ENCODE measurements at places on chromosomes 16 and 17.

DNA sequence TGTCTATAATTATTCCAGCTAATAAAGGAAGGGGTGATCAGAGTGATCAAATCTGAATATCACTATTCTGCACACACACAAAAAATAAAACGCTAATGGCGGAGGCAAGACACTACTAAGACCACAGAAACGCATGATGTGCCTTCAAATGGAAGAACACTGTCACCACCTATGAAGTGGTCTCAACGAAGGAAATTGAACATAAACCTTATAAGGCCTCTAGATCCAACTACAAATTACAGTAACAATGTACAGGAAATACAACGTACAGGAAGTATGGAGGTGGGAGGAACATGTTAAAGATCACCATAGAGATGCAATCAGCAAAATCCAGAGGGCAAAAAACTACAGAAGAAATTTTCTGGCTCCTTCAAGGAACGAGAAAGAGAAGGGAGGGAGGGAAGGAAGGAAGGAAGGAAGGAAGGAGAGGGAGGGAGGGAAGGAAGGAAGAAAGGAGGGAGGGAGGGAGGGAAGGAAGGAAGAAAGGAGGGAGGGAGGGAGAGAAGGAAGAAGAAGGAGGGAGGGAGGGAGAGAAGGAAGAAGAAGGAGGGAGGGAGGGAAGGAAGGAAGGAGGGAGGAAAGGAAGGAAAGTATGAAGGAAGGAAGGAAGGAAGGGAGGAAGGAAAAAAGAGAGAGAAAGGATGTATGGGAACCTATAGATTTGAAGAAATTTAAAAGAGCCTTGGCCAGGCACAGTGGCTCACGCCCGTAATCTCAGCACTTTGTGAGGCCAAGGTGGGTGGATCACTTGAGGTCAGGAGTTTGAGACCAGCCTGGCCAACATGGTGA lies 3.1 kb upstream of the SGCA start:
- no peak for DNase-seq

GRCh38 chr16:47323241-47323640 lies 137.6 kb downstream of the ITFG1 start:
- no peak for DNase-seq

DNA sequence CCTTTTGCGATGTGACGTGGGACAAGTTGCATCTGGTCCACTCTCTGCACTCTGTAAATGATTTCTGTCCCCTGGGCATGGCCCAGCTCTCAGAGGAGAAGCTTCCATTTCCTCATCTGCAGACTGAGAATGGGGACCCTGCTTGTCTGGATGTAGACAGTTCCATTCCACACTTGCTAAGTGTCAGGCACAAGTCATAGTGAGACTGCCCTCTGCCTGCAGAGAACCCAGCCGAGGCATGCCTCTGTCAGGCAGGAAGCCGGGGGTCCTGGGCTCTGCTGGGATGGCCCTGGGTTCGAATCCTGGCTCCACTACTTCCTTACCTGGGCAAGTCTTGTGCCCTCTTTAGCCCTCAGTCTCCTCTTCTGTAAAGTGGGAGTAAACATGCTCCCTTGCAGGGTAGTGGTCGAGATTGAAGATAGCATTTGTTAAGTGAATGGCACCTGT lies 4.1 kb downstream of the MAP2K3 start:
- DNase-seq, result no peak

DNA sequence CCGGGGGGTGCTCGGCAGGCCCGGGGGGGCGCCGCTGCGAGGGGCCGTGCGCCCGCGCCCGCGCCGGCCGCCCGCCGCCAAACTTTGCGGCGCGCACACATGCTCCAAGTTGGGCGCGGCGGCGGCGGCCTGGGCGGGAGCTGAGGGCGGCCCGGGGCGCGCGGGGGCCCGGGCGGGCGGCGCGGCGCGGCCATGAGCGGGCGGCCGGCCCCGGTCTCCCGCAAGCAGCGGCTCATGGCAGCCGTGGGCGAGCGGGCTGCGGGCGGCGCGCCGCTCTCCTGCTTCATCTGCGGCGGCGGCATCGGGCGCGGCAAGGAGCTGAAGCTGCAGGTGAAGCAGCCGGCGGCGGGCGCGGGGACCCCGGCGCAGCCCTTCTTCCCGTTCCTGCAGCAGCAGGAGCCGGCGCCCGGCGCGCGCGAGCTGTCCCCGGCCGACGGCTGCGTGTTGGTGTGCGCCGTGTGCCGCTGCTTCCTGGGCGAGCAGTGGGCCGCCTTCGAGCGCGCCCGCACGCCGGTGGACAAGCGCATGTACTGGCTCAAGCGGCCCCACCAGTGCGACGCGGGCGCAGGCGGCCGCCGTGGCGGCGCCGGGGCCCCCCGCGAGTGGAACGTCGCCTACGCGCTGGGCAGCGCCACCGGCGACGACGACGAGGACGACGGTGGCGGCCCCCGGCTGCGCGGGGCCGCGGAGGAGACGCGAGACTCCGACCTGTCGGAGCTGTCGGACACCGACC lies 57.2 kb upstream of the CIBAR2 start:
- no peak for DNase-seq

DNA sequence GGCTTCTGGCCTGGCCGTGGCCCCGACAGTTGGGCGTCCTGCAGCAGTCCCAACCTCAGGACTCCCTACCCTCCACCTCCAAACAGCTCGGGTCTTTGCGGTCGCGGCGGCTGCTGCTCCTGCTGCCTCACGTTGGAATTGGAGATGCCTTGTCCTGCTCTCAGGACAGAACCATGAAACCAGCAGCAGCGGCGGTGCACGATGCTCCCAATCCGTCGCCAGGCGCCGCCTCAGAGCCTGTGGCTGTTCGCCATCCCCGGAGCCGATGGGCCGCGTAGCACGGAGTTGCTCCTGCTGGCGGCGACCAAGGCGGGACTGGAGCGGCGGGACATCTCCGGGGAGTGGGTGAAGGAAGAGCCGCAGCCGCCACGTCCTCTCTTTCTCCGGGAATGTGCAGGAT lies 1965.9 kb downstream of the TP53TG3F start:
- DNase-seq, result no peak

DNA sequence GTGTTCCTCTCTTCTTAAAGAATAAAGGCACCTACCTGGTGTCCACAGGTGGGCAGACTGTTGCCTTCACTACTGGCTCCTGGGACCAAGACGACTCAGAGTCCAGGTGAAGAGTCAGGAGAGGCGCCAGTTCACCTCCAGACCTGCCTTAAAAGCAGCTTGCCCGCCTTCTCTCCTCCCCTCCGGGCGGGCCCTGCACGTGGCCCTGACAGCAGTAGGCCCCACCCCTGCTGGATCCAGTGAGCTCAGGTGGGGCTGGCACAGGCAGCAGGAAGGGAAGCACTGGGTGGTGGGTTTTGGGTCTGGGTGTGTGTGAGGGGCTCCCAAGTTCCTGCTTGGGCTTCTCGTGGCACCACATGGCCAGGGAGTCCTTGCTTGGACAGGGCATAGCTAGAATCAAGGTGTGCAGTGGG lies at the start of gene TNS4:
Gene TNS4, minus strand, starts transcription at position 125 of the 413 bp plus-strand sequence. CDS start 5,198 bp downstream, outside the sequence.
- DNase-seq, result no peak

- DNase-seq, result no peak
Observed at GRCh38 chr17:50538549-50539410, 6.2 kb downstream of the EPN3 start.

DNA sequence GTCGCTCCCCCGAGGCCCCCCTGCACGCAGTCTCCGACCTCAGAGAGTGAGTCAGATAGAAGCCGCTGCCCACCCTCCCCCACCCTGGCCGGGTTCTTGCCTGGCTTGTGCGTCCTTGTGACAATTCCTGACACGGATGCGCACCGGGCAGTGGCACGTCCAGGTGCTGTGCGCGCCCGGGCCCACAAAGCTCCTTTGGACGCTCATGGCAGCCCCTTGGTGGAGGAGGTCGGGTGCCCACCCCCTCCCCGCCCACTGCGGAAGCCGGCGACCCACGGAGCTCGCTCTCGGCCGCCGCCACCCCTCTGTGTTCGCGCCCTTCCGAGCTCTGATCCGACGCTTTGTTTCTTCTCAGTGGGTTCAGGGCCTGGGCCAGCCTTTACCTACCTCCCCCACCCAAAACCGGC lies 662 bp upstream of the TUBB3 start:
- peak; percentile 68 for DNase-seq

GRCh38 chr17:82627405-82627804 lies 20.8 kb downstream of the WDR45B start:
- DNase-seq, result no peak

DNA sequence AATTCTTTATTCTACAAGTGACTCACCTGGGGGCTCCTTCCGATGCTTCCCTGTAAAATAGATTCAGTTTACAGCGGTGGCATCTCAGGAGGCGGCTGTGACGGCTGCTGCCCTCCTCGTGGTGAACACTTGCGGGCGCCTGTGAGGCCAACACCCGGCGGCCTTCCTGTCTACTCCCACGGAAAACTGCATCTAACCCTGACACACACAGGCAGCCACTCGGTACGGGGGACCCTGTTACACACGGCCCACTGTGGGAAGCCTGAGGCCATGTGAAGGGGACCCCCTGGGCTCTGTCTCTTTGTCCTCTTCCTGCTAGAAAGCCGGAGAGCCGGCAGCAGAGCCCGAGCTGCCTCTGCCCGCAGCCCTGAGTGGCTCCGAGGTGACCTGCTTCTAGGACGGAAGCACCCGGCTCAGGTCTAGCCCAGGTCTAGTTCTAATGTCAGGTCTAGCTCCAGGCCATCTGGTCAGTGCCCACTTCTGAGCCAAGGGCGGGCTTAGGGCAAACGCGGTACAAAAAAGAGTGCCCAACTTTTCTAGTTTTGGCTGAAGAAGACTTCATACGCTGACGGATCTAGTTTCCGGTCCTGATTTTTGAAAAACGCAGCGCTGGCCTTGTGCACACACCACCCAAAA lies 159.4 kb downstream of the ENGASE start:
- no peak for DNase-seq

- DNase-seq, result no peak
Observed at GRCh38 chr17:56610321-56610720, 16.8 kb downstream of the NOG start.

DNA sequence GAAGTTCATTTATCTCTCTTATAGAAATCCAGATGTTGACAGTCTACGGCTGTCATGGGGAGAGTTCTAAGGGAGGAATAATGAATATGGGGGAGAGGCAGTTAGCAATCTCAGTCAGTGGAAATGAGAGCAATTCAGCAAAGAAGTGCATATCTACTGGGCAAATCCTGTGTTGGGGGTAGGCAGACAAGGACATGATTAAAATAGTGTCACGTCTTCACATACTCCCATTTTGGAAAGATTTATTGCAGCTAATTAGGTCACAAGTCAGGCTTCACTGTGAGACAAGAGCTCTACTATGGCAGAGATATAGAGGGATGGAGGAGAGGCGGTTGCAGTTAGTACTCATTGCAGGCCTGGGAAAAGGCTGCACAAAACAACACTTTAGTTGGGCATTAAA lies 29.8 kb downstream of the LRRC36 start:
- DNase-seq, result no peak

DNA sequence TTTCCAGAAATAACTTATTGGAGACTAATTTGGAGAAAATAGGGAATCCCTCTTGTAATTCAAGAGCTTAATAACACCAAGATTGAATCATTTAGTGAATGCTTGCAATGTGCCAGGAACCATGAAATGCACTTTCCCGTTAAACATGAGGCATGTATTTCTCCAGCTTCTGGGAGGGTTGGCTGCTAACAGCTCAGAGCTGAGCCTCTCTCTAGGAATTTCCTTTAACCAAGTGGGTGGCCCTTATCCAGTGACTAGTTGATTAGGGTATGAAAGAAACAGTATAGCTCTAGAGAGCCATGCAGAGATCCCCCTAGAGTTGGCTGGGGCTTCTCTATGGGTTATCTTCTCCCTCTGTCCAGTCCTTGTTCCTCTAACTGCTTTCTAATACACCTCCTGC lies 356.4 kb upstream of the GOT2 start:
- DNase-seq, result no peak

DNA sequence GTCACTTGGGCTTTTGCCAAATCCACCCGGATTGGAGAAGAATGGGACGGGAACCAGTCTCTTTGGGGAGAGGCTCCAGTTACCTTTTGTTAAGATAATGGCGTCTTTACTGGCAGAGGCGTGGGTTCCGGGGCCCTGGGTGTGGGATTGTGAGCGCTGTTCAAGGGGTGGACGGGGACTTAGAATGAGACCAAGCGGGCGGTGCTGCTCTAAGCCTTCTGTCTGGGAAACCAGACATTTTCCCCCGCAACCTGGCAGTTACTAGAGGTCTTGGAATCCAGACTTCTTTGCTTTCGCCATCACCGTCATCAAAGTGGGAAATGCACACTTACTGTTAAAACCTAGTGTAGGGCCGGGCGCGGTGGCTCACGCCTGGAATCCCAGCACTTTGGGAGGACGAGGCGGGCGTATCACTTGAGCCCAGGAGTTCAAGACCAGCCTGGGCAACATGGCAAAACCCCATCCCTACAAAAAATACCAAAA lies 706 bp downstream of the TEN1 start:
- DNase-seq, result no peak

DNA sequence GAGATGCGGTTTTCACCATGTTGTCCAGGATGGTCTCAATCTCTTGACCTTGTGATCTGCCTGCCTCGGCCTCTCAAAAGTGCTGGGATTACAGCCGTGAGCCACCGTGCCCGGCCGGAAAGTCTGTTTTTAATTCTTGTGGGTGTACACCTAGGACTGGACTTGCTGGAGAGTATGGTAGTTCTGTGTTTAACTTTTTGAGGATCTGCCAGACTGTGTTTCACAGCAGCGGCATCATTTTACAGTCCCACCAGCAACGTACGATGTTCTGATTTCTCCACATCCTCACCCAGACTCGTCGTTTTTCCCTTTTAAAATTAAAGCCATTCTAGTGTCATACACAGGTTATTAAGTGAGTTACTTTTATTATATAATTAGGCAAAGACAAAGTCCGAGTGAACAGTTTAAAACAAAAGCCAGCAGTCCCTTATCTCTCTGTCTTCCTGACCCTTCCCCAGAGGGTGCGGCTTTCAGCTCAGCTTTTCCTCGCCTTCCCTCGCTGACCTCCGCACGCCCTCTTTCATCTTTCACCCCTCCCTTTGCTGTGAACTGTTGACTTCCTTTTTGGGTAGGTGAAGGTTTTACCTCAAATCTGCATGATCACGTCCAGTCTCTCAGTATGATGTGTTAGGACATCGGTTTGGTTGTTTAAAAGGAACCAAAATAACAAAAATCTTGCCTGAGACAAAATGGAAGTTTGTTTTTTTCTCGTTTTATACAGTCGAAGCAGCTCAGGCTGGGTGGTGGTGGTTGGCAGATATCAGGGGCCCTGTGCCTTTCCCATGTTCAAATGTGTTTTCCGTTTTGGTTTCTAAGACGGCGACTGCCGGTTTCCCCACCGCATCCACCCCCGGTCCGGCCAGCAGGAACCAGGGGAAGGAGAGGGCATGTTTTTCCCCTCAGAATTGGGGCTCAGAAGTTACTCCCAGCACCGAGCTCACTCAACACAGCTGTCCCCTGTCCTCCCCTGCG lies 18.0 kb downstream of the FAM234A start:
- DNase-seq, result no peak

DNA sequence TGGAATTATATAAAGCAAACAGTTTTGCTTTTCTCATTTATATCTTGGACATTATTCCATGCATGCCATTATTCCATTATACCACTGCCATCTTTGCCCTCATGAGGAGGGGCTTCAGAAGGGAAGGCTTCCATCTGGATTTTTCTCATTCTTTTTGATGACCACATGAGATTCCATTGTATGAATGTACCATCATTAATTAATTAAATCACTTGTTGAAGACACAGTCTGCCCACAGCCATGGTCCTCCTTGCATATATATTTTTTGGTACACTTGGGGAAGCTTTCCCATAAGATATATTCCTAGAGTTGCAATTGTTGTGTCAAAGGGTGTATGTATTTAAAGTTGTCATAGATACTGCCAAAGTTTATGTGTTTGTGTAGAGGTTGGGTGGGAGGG lies 7.1 kb downstream of the ARL4D start:
- no peak for DNase-seq

GRCh38 chr16:4826526-4826925 lies 20.6 kb downstream of the GLYR1 start:
- DNase-seq, result no peak

GRCh38 chr17:57874434-57875289 lies 24.8 kb upstream of the MRPS23 start:
- DNase-seq, result no peak
